G401 (cell line): ENCODE measurements at places on chromosomes 12 and 14. TPM values are rescaled to one million over a fixed set of nuclear protein-coding genes. Genes with fewer than 3 reads are reported as not detected.

DNA sequence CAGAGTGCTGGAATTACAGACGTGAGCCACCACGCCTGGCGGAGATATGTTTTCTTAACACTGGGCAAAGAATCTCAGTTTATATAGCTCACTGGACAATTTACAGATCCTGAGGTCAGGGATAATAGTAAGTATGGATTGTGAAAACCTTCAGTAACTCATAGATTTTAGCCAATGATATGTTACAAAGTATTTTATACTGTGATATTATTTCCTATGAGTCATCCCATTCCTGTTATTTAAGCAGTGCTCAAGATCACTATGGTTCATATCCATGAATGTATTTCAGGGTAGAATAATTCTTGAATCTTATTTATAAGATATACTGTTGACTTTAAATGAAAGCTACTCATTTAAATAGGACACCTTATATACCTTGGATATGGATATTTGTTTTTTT lies 107.2 kb downstream of the RAD51B start:
- DNase-seq: no peak

GRCh38 chr14:76257842-76258397 lies 106.2 kb downstream of the GPATCH2L start:
- DNase-seq: no peak

- no peak for DNase-seq
These were observed 131.3 kb downstream of the SLC25A47 start for GRCh38 chr14:100454437-100454836.

DNA sequence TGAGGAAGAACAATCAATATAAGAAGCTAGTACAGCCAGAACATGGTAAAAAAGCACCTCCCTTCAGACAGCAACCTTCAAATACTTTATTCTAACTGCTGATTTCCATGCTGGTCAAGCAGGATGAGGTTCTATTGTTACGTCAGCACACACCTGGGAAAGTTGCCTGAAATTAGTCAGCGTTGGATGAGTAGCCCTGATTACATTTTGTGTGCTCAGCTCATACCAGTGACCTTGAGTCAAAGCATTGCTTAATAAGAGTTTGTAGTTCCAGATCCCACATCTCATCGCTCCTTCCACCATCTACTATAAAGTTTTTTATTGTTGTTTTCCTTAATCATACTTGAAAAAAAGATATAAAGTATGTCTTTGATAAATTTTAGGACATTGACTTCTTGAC lies 361.5 kb downstream of the EGLN3 start:
- no peak for DNase-seq

GRCh38 chr12:106566771-106567170 lies 16.0 kb upstream of the RFX4 start:
- DNase-seq: no peak

DNA sequence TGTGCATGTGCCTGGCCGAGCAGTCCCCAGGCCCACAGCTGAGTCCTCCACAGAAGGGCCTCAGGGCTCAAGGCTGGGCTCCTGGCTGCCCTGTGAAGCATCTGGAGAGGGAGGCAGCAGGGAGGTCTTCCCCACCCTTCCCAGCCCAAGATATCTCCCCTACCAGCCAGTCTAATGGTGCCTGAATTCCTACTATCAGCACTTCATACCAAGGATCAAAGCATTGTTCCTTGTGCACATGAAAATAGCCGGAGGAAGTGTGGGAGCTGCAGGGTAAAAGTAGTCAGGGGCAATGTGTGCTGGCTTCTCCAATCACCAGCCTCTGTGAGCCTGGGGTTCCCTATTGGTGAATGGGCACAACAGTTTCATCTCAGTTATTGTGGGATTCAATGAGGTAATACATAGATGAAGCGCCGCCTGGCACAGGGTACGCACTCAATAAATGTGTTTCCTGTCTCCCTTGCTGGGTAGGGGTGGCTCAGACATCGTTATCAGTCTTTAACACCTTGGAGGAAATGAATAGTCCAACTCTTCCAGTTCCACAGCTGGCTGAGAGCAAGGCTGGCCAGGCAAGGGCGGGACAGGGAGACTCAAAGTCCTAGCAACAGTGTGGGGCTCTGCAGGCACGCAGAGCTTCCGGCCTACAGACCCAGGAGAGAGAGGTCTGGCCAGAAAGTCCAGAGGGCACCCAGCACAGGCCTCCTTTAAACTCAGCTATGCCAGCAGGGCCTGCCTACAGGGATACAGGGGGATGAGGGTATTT lies 39.1 kb upstream of the PNMA1 start:
- DNase-seq: no peak

DNA sequence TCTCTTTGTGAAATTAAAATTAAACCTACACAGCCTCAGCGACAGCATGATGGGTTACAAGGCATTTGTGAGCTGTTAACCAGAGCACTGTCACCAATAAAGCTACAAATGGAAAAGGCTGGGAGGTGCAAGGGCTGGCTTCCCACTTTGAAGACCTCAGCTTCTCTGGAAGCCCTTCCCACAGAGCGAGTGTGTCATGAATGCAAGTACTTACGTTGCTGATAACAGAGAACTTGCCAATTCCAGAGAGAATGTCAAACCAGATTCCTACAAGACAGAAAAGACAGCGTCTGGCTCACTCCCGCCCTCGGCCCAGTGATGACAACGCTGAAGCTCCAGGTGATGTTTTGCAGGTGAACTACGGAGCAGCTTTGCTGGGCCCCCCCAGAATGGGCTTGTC lies 145.8 kb downstream of the NTF3 start:
- no peak for DNase-seq

DNA sequence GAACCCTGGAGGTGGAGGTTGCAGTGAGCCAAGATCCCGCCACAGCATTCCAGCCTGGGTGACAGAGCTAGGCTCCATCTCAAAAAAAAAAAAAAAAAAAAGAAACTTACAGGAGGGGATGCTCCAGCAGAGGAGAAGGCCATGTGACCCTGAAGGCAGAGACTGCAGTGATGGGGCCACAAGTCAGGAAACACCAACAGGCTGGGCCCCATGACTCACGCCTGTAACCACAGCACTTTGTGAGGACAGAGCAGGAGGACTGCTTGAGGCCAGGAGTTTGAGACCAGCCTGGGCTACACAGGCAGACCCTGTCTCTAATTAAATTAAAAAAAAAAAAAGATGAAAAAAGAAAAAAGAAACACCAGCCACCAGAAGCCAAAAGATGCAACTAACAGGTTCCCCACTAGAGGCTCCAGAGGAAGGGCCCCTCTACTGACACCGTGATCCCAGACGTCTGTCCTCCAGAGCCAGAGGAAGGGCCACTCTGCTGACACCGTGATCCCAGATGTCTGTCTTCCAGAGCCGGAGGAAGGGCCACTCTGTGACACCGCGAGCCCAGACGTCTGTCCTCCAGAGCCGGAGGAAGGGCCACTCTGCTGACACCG lies 9.1 kb upstream of the GLT1D1 start:
- DNase-seq: no peak

DNA sequence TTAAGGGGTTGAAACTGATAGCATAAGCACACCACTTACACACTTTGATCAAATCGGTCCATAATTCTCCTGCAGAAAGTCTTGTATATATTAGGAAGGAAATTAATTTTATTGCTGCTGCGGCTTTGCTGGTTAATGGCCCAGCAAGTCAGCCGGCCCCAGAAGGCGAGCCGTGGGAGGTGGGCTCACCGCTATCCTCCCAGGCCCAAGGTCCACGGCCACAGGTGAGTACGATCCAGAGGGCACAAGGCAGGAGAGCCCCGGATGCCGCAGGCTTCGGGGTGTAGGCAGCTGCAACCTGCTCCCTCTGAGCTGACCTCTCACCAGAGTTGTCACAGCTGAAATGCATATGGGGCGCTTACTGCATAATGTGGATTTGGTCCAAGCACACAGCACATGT lies 165.7 kb downstream of the TBX5 start:
- no peak for DNase-seq

- no peak for DNase-seq
These were observed 15.8 kb downstream of the HIF1A start for GRCh38 chr14:61710853-61711817.

DNA sequence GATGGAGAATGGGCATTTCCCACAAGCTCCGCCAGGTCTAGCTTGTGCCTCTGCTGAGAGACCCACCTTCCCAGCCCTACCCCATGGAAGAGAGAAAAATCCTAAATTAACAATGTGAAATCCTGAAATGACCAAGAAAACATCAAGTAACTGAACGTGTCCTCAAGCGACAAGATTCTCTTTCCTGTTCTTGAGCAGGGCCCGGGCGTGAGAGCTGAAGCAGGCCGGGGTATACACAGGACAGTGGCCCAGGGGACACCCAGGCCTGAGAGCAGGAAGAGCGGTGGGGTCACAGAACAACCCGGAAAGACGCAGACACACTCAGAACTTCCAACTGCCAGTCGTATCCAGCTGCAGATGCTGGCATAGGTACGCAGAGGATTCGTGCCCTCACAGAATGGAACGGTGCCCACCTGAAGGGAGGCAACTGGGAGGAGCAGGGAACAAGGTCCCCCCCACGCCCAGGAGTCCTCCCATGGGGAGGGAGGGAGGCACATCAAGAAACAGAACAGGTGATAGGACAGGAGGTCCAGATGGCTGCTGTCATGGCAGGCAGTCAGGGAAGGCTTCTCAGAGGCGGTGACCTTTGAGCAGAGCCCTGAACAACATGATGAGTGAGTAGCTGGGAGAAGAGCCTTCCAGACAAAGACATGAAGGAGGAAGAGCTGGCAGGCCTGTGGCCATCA lies 9.1 kb downstream of the RIMBP2 start:
- no peak for DNase-seq

DNA sequence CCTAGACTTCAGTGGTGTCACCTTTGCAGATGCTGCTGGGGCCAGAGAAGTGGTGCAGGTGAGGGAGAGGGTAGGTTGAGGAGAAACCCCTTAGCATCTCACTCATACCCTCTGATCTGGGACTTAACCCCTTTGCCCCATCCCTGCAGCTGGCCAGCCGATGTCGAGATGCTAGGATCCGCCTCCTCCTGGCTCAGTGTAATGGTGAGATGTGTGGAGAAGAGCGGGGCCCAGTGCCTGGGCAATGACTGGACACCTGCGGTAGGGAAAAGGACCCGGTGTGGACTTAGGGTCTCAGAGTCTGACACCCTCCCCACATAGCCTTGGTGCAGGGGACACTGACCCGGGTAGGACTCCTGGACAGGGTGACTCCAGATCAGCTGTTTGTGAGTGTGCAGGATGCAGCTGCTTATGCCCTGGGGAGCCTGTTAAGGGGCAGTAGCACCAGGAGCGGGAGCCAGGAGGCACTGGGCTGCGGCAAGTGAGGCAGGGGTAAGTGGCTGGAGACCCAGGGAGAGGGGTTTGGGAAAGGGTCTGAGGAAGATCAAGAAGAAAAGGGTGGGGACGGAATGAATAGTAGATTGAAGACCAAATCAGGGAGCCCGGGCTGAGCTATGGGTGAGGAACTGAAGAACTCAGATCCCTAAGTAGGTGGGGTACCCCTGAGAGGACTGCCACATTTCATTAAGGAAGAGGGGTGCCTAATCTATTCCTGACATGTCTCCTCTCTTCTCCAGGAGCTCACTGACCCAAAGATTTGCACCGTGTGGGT lies 7.6 kb downstream of the B4GALNT1 start:
- no peak for DNase-seq

DNA sequence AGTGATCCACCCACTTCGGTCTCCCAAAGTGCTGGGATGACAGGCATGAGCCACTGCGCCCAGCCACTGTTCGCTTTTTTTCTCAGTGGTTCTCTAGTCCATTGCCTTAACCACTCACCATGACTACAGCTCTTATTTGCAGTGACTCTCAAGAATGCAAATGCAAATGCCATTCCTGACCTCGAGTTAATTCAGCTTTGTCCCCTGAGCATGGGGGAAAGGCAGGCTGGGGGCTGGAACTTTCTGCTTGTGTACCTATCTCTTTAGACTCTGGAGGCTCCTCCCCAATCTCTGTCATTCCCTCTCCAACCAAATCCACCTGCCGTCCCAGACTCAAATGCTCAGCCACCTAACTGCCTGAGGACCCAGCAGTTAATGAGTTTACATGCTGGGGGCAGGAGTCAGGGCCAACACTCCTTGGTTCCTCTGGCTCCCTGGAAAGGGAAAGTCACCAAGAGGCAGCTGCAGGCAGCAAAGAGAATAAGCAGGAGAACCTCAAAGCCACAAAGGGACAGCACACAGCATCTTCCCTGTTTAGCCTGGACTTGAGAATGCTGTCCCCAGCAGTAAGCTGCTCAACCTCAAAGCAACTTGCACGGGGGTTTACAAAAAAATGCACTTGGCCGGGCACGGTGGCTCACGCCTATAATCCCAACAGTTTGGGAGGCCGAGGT lies 5.3 kb upstream of the HNF1A start:
- peak; percentile 36 for DNase-seq

GRCh38 chr12:54239620-54240019 lies 40.3 kb downstream of the CBX5 start:
- no peak for DNase-seq

SPTLC2 gene
- total RNA-seq: 17.9 and 20.6 TPM in 2 replicates

BEGAIN gene
- 0.31 and 1.3 TPM in 2 replicates for total RNA-seq

SLC39A5 gene
- not detected in 2 replicates for total RNA-seq

SMCO3 gene
- not detected in 2 replicates for total RNA-seq

BCL7A gene
- 10.6 and 16.1 TPM in 2 replicates for total RNA-seq

KRT3 gene
- total RNA-seq: not detected in 2 replicates
